AG10803 (cell line): ENCODE measurements at places on chromosomes 13 and 19.

DNA sequence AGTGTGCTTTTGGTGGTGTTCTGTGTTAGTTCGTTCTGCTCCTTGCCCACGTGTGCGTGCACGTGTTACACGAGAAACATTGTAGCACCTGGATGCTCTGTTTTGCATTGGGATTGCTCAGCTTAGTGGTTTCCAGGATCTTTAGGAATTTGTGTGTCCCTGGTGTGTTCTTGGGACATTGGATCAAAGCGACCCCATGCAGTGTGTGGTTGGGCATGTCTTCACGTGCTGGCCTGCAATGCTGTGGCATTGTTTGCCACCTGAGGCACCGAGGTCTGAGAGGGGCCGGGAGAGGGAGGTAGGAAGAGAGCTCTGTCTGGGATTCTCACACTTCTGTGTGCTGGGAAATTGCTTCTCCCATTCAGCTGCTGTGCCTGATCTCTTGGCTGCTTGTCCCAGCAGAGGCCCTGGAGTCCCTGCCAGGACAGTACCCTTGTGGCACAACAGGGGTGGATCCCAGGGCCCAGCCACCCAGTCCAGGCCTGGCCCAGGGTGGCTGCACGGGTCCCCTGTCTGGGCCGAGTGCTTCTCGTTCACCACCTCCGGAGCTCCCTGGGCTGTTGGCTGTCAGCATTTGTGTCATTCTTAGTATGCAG, 11.3 kb downstream of the PLEKHJ1 start:
- no peak for DNase-seq

- DNase-seq = no peak
These were observed 2659.4 kb upstream of the PCDH20 start for GRCh38 chr13:64074971-64075474.

DNA sequence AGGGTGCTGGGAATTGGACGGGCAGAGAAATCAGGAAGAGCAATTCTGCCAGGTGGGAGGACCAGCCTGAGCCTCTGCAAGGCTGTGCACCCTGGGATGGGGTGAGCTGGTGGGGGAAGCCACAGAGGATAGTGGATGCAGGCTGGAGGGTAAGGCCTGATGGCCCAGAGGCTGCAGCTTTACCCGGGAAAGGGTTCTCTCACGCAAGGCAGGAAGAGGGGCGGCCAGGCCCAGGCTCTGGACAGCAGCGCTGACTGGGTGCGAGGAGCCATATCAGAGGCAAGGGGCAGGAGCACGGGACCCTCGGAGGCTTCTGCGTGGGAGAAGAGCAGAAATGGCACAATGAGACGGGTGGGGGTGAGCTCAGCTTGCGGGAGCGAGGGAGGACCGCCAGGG, 104.6 kb downstream of the SOX1 start:
- no peak for DNase-seq

- no peak for DNase-seq
These were observed 572.0 kb downstream of the IRS2 start for GRCh38 chr13:109214393-109214792.

DNA sequence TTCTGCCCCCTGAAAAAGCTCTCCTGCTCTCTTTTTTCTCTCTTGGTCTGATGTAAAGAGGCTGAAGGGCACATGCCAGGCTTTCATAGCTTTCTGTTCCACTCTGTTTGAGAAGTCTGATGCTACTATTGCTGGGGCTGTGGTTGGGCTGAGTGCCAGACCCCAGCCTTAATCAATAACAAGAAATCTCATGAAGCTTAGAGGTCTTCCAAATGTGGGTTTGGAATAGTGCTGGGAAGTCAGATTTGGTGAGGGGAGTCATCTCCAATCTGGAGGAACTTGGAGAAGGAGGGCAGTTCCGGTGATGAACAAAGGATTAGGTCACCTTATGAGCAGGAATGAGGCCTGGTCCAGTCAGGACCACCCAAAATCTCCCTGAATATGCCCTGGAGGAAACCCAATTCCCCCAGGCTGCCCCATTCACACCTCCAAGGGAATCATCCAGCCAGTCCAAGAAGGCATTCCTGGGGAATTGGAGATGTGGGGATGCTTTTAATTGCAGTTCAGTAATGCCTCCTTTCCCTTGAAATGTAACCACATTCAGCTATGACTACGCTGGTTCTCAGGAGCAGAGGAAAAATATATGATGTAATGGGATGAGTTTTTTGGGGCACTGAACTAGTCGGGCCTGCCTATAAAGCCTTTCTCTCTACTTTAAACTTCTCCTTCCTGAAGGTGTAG, 102.0 kb downstream of the STARD13 start:
- peak; percentile 81 for DNase-seq

DNA sequence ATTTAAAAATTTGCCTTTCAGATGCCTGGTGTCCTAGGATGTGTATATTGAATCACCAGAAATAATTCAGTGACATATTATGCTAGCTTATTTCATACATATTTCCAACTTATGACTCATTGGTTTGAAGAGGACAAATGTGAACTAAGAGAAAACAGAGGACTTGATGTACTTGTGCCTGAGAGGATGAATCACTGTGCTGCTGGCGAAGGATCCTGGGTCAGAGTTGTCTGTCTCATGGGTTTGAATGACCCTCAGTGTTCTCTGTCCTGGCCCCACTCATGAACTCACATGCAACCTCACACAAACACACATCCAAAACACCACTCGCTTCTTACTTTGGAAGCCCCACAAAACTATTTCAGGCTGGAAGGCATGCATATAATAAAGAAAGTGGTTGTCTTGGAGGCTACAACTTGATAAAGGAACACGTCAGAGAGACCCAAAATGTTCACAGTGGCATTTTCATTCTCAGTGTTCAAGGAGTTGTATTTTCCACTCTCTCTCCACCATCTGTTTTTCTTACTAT, 129.0 kb upstream of the SPRY2 start:
- DNase-seq = peak; percentile 4

GRCh38 chr13:80036845-80037504, 304.0 kb downstream of the SPRY2 start:
- DNase-seq = peak; percentile 16

DNA sequence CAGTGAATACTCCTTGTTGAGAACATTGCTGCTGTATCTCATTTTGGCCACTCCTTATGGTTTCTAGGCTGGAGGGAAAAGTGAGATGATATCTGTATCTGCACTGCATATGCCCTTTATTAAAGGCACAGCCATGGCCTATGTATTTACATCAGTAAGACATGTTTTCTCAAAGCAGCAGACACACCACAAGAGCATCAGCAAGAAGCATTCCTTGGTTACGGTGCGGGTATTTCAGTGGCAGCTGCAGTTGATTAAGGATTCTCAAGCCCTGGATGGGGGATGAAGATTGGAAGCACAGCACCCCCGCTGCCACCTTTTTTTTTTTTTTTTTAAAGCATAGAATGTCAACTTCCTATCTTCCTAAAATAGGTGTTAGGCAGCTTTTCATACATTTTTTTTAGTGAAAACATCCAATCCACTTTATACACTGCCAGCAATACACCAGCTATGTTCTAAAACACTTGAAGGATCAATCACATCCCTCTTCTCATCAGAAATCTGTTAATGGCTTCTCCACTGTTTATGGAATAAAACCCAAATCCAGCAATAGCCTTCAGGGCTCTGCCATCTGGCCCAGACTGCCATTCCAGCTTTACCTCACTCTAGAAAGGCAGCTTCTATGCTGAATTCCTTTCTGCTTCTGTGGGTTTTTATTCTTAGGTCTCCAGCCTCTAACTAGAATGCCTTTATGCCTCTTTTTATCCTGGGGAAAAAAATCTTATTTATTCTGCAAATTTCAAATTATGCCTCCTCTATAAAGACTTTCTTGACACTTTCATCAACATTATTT, 331.0 kb downstream of the DNAJC15 start:
- DNase-seq = peak; percentile 55

- peak; percentile 12 for DNase-seq
These were observed 330.3 kb upstream of the MIR17HG start for GRCh38 chr13:91017031-91017668.

DNA sequence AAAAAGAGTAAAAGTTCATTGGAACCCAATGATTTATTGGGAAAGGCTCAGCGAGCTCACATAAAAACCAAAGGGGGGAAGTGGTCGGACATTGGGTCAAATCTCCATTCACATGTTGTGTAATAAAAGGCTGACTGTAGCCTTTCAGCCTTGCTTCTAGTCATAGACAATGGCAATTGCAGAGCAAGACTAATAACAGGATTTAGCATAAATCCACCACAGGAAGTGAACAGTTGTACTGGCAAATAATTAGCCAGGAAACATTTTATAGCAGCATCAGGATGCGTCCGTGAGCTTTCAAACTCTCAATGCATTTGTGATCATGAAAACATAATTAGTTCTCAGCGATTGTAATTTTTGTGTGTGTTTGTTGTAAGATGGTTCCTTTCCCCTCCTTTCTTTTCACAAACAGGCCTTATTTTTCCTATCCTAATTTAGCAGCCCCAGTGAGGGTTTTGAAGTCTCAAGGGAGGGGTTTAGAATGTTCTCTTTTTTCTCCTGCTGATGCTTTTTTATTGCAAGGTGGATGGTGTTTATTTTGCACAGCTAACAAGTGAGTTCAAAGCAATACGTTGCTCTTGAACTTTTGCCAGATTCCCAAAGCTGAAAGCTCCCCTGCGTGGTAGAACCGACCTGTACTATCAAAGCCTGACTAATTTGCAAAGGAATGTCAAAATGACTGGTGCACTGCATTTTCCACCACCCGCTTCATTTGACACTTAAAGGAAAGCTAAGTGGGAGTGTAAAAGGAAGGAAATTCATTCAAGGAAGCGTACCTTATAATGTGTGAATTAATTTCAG, 105.6 kb downstream of the SPRY2 start:
- no peak for DNase-seq

GRCh38 chr13:33751151-33751550, 66.8 kb upstream of the RFC3 start:
- peak; percentile 68 for DNase-seq

- DNase-seq = peak; percentile 42
These were observed 30.7 kb downstream of the HTR2A start for GRCh38 chr13:46866150-46866549.

GRCh38 chr13:24134231-24134630, 26.3 kb upstream of the SPATA13 start:
- no peak for DNase-seq

- DNase-seq = no peak
These were observed 3.2 kb upstream of the ERVV-2 start for GRCh38 chr19:53041366-53041765.

DNA sequence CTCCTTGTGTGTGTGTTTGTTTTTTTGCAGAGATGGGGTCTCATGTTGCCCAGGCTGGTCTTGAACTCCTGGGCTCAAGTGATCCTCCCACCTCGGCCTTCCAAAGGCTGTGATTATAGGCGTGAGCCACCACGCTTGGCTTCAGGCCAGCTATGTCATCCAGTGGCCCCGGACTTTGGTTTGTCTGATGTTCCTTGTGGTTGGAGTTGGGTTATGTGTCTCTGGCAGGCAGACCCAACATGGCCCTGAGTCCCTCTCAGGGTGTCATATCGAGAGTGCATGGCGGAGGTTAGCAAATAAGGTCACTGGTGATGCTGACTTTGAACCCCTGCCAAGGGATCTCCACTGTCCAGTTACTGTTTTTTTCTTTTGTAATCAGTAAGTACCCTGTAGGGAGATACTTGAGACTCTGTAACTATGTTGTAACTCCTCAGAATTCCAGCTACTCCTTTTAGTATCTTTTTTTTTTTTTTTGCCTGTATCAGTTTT, 37.3 kb downstream of the SMARCA4 start:
- DNase-seq = no peak

GRCh38 chr19:18121166-18121565, 23.6 kb downstream of the MAST3 start:
- no peak for DNase-seq

GRCh38 chr19:38663957-38664502, 16.6 kb downstream of the ACTN4 start:
- DNase-seq = no peak

- DNase-seq = peak; percentile 9
These were observed 11.0 kb upstream of the CASP14 start for GRCh38 chr19:15038294-15038693.

DNA sequence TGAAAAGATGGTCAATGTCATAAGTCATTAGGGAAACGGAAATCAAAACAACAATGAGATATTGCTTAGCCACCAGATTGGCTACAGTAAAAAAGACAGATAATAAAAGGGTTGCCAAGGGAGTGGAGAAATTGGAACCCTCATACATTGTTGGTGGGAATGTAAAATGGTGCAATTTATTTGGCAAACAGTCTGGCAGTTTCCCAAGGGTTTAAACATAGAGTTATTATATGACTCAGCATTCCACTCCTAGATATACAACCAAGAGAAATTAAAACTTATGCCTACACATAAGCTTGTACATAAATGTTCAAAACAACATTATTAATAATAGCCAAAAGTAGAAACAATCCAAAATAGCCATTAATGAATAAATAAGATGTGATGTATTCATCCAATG, 9.9 kb upstream of the ZNF227 start:
- DNase-seq = peak; percentile 54

DNA sequence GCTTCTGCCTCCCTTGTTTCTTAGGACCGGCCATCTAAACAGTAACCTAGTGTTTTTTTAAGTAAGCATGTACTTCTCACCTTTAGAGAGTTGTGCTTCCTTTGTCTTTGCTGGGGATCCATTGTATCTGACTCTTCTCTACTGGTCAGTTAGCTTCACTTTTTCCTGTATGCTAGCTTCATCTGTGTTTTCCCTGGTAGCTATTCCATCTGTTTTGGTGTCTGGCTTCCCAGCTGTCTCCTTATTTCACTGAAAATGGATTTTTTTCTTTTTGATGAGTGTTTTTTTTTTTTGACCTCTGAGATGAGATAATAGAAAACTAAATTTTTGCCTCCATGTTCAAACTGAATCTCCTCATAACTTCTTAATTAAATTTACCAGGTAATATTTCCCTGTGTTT, 637.0 kb upstream of the SLC10A2 start:
- no peak for DNase-seq

DNA sequence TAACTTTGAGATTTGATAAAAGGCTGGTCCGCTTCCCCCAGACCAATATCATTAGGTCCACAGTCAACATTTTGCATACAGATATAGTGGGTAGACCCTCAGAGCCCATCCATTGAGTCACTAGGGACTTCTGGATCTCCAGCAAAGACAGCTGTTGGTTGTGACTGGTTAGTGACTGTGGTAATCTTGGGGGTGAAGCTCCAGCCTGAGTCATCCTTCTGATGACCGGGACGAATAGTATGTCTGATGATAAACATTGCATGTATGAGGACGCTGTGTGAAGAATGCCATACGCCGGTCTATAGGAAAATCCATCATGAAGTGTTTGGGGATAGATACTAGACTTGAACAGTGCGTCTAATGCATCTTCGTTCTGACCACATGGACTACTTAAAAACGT, 307.0 kb downstream of the UQCRFS1 start:
- DNase-seq = peak; percentile 52

- DNase-seq = no peak
These were observed 2.9 kb downstream of the LIPE start for GRCh38 chr19:42424345-42424707.

DNA sequence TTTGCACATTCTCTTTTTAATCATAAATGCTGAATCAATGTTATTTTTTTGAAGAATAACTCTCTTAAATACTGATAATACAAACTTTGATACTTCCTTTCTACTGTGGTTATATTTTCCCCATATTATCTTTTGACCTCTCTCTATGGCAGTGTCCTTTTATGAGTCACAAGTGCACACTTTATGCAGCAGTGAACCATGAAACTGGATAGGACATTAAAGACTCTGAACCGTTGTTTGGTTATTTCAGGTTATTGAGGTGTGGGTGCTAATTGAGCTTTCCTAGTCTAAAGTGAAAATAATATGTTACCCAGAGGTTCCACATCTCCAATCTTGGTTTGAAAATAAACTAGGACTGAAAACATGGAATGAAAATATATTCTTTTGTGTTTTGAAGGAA, 71.4 kb downstream of the DGKH start:
- no peak for DNase-seq
